ENCODE measurements at places on chromosomes 1 and 21. TPM values are rescaled to one million over a fixed set of nuclear protein-coding genes. Genes with fewer than 3 reads are reported as not detected.

RGSL1 gene
- not detected for total RNA-seq

DNA sequence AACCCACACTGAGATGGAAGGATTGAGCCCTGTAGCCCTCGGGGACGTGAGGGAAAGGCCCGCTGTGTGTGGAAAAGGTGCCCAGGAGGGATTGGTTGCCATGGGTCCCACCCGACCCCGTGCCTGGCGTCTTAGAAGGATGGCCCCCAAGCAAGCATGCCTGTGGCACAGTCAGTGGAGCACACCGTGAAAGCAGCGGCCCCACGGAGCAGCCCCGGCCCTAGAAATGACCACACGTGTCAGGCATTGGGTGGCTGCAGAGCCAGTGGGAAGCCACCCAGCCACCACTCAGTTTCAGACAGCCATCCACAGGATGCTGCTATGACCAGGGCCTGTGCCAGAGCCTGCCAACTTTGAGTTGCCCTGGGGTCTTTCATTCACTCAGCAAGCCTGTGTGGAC, 13.3 kb upstream of the EPHA8 start:
- H3K27me3 ChIP-seq: peaks cover 97% of the 10 kb centered on the region
- H3K36me3 ChIP-seq: no peaks in the 10 kb centered on the region
- H3K27ac ChIP-seq: no peak overlapping the region

GRCh38 chr1:28954126-28954726, 39.9 kb downstream of the EPB41 start:
- no peak overlapping the region for H3K4me3 ChIP-seq
- no peaks in the 10 kb centered on the region for H3K27me3 ChIP-seq
- no peak overlapping the region for H3K27ac ChIP-seq
- no peak for DNase-seq
- H3K36me3 ChIP-seq: no peaks in the 10 kb centered on the region

SPATA46 gene
- total RNA-seq: not detected

C1orf185 gene
- not detected for total RNA-seq

MEAF6 gene
- 34.1 TPM for total RNA-seq

DNA sequence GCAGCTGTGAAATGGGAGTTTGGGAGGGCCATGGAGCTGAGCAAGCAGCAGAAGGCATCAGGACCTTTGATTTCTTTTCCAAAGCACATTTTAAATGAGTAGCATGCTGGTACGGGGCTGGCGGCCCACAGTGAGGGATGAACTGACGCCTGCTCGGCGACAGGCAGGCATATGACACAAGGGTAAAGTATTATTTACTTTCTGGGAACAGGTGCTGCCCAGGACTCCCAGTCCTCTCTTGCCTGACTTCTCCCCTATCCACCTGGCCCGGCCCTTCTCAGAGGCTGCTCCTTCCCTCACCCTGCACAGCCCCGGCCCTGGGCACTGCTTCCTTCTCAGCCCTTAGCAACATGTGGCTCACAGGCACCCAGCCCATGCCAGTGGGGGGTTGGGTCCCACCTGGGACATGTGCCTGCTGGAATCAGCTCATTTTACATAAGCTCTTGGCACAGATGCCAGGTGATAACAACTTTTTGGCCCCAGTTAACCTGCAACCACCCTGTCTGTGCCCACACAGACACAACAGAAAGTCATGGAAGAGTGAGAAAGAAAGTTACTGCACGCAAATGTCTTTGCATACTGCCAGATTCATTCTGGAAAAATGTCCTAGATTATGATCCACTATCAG, 112.3 kb upstream of the GADD45A start:
- H3K36me3 ChIP-seq: no peaks in the 10 kb centered on the region
- H3K27ac ChIP-seq: peak overlapping the region; percentile 59
- peaks cover 36% of the 10 kb centered on the region for H3K4me1 ChIP-seq
- no peak overlapping the region for H3K4me3 ChIP-seq
- no peaks in the 10 kb centered on the region for H3K27me3 ChIP-seq

DNA sequence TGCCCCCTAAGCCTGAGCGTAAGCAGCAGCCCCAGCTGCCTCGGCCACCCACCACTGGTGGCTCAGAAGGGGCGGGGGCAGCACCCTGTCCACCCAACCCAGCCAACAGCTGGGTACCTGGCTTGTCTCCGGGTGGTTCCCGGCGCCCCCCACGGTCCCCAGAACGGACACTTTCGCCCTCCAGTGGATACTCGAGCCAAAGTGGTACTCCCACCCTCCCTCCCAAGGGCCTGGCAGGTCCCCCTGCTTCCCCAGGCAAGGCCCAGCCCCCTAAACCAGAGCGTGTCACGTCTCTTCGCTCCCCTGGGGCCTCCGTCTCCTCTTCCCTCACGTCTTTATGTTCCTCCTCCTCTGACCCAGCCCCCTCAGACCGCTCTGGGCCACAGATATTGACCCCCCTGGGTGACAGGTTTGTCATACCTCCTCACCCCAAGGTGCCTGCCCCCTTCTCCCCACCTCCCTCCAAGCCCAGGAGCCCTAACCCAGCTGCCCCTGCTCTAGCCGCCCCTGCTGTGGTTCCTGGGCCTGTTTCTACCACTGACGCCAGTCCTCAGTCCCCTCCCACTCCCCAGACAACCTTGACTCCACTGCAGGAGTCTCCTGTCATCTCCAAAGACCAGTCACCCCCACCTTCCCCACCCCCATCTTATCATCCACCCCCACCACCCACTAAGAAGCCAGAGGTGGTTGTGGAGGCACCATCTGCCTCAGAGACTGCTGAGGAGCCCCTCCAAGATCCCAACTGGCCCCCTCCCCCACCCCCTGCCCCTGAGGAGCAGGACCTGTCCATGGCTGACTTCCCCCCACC, 46.2 kb downstream of the YARS1 start:
- peaks cover 35% of the 10 kb centered on the region for H3K36me3 ChIP-seq
- H3K4me1 ChIP-seq: peaks cover 24% of the 10 kb centered on the region
- no peak overlapping the region for H3K27ac ChIP-seq
- no peaks in the 10 kb centered on the region for H3K27me3 ChIP-seq
- no peak overlapping the region for H3K4me3 ChIP-seq
- DNase-seq: no peak

IGSF3 gene
- total RNA-seq: 19.9 TPM

GRCh38 chr1:175479521-175480342, 263.7 kb downstream of the TNR start:
- DNase-seq: no peak
- H3K36me3 ChIP-seq: no peaks in the 10 kb centered on the region
- H3K4me1 ChIP-seq: no peaks in the 10 kb centered on the region
- peaks cover 28% of the 10 kb centered on the region for H3K27me3 ChIP-seq
- H3K4me3 ChIP-seq: no peak overlapping the region

SNAPIN gene
- 67.0 TPM for total RNA-seq

DNA sequence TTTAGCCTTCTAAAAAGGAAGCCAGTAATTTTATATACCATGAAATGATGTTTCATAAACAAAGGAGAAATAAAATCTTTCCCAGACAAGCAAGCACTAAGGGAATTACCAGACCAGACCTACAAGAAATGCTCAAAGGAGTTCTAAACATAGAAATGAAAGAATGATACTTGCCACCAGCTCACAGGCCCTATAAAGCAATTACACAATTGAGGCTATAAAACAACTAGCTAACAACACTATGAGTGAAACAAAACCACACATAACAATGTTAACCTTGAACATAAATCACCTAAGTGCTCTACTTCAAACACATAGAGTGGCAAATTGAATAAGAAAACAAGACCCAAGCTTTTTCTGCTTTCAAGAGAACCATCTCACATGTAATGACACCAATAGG, 123.8 kb downstream of the BARHL2 start:
- H3K4me1 ChIP-seq: no peaks in the 10 kb centered on the region
- peaks cover 35% of the 10 kb centered on the region for H3K27me3 ChIP-seq
- H3K4me3 ChIP-seq: no peak overlapping the region
- no peaks in the 10 kb centered on the region for H3K36me3 ChIP-seq
- no peak overlapping the region for H3K27ac ChIP-seq

Measured in left ventricle myocardium inferior (tissue), 1 donor.